ENCODE measurements at places on chromosomes 1 and 21.

GRCh38 chr21:41953249-41953830, 478 bp downstream of the C2CD2 start:
- no peak for DNase-seq

- no peak for DNase-seq
These were observed 90.0 kb downstream of the GRIK1 start for GRCh38 chr21:29849735-29850176.

- DNase-seq = no peak
These were observed 226.4 kb downstream of the S1PR1 start for GRCh38 chr1:101463195-101463594.

- DNase-seq = no peak
These were observed 115.1 kb upstream of the TMEM51 start for GRCh38 chr1:15038232-15039016.

- no peak for DNase-seq
These were observed 116.3 kb upstream of the C1orf21 start for GRCh38 chr1:184270556-184270955.

- no peak for DNase-seq
These were observed 48.4 kb downstream of the B3GALNT2 start for GRCh38 chr1:235455823-235456222.

Data from cortex of kidney (tissue), 1 donor.